ENCODE measurements at places on chromosomes 12 and 14. TPM values are rescaled to one million over a fixed set of nuclear protein-coding genes. Genes with fewer than 3 reads are reported as not detected.

DLGAP5 gene
- total RNA-seq, result 12.8 TPM

PCED1B gene
- 9.7 TPM for total RNA-seq

NOC4L gene
- 18.2 TPM for total RNA-seq

SALL2 gene
- total RNA-seq, result 38.4 TPM

IL31 gene
- total RNA-seq, result not detected

FAIM2 gene
- total RNA-seq, result not detected

NRXN3 gene
- total RNA-seq, result 2.3 TPM

PYGL gene
- 21.1 TPM for total RNA-seq

KCNH3 gene
- total RNA-seq, result 0.15 TPM

AKAP5 gene
- total RNA-seq, result 6.1 TPM

TSPAN8 gene
- not detected for total RNA-seq

PTPRO gene
- 0.74 TPM for total RNA-seq

TBX3 gene
- 0.41 TPM for total RNA-seq

RTN1 gene
- 2.1 TPM for total RNA-seq

MSI1 gene
- total RNA-seq, result 27.6 TPM

LMO3 gene
- not detected for total RNA-seq

FLVCR2 gene
- total RNA-seq, result 50.6 TPM

OASL gene
- total RNA-seq, result not detected

PLEKHG7 gene
- total RNA-seq, result not detected

ZDHHC22 gene
- 12.0 TPM for total RNA-seq

KRT72 gene
- 0.28 TPM for total RNA-seq

KRT85 gene
- not detected for total RNA-seq

CCDC60 gene
- total RNA-seq, result 1.9 TPM

GRIP1 gene
- 36.2 TPM for total RNA-seq

C14orf93 gene
- 9.0 TPM for total RNA-seq

RNASE1 gene
- 31.6 TPM for total RNA-seq

DPPA3 gene
- total RNA-seq, result 0.26 TPM

ANG gene
- total RNA-seq, result 6.5 TPM

SLC5A8 gene
- not detected for total RNA-seq

HOXC9 gene
- 0.28 TPM for total RNA-seq

GALNT6 gene
- 12.5 TPM for total RNA-seq

TC2N gene
- total RNA-seq, result 1.4 TPM

TAS2R42 gene
- not detected for total RNA-seq

ANKRD33 gene
- total RNA-seq, result 0.31 TPM

TMEM233 gene
- total RNA-seq, result 7.2 TPM

COX8C gene
- total RNA-seq, result not detected

FITM1 gene
- total RNA-seq, result 0.59 TPM

SYT1 gene
- total RNA-seq, result 13.0 TPM

HCAR3 gene
- not detected for total RNA-seq

RPL10L gene
- not detected for total RNA-seq

LBHD2 gene
- total RNA-seq, result not detected

RXYLT1 gene
- total RNA-seq, result 14.2 TPM

NRL gene
- 1.2 TPM for total RNA-seq

CCDC91 gene
- total RNA-seq, result 12.3 TPM

PROX2 gene
- total RNA-seq, result 0.08 TPM

SLCO1C1 gene
- total RNA-seq, result 0.26 TPM

DIABLO gene
- total RNA-seq, result 50.1 TPM

LRFN5 gene
- total RNA-seq, result 13.3 TPM

RIPK3 gene
- 2.6 TPM for total RNA-seq

CIDEB gene
- 0.82 TPM for total RNA-seq

GARIN6 gene
- not detected for total RNA-seq

PSMB11 gene
- not detected for total RNA-seq

TPH2 gene
- 0.10 TPM for total RNA-seq

MYH7 gene
- total RNA-seq, result 0.18 TPM

ARHGEF25 gene
- 20.0 TPM for total RNA-seq

RPGRIP1 gene
- 1.5 TPM for total RNA-seq

ACVRL1 gene
- 395 TPM for total RNA-seq

NEMP1 gene
- 17.6 TPM for total RNA-seq

REM2 gene
- total RNA-seq, result 0.36 TPM
